ENCODE measurements at places on chromosomes 2 and 18.

GRCh38 chr2:167733747-167734146, 513.6 kb downstream of the STK39 start:
- no peak for DNase-seq

DNA sequence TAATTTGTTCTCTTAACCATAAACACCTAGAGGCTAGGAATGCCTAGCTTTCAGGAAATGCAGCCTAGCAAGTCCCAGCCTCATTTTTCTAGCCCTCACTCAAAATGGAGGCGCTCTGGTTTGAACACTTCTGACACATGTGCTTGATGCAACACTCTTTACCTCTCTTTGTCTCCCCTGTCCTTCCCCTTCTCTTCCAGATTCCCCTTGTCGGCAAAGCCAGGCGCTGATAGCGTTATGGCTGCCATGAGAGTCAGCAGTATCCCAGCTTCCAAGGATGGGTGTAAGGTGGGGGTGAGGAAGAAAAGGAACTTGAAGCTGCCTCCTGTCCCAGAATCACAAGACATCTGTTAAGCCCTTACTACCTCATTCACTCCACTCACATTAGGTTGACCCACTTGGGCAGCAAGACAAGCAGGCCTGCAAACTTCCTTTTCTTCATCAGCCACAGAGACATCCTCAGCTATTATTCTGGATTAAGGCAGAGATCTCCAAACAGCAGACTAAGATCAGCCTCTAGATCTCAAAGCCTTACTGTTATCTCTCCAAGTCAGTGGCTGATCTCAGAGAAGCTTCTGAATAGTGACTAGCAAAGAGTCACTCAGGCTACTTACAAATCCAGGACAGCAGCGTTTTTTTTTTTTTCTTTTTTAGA, 1.9 kb upstream of the ST3GAL5 start:
- DNase-seq: peak; percentile 33

DNA sequence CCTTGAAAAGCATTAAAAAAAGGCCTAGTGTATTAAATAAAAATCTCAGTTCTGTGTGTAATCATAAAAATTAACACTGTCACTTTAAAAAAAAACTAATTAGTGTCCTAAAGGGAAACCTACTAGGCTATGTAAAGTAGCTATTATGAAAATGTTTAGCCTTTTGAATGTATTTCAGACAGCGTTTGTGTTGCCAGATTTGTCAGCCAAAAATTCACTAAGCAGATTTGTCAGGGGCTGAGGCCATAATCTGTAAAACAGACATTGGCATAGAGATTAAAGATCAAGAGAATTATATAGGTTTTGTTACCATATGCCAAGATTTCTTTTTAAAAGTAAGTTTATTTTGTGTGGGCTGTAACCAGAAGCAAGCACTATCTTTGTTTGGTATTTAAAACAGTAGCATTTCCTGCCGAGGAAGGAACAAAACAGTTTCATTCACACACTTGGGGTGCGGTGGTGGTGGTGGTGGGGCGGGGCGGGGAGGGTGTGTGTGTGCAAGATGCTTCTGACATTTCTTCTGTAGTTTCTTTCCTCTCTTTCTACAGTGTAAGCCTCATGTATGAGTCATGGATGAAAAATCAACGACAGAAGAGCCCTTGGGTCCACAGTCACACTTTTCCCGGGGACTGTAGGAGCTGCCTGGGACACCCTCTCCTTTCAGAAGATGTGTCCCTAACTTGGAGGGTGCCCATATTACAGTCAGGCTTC, 328.5 kb upstream of the FANCL start:
- no peak for DNase-seq

GRCh38 chr2:201909348-201909747, 103.0 kb downstream of the CDK15 start:
- no peak for DNase-seq

DNA sequence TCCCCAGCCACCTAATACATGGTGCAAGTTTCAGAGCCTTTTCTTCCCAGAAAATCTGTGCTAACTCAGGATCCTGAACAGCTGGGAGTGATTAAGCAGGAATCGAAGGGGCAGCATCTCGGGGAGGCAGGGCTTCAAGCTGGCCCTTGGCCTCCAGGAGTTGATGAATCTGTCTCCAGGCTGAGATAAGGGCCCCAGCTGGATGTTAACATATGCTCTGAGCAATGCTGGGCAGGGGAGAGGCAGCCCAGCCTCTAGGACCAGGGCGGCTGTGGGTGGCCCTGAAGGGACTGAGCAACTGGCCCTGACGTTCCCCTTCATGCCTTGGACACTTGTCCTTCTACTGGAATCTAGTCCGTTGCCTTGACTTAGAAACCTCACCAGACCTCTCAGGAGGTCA, 84.1 kb upstream of the EPC2 start:
- DNase-seq: no peak

DNA sequence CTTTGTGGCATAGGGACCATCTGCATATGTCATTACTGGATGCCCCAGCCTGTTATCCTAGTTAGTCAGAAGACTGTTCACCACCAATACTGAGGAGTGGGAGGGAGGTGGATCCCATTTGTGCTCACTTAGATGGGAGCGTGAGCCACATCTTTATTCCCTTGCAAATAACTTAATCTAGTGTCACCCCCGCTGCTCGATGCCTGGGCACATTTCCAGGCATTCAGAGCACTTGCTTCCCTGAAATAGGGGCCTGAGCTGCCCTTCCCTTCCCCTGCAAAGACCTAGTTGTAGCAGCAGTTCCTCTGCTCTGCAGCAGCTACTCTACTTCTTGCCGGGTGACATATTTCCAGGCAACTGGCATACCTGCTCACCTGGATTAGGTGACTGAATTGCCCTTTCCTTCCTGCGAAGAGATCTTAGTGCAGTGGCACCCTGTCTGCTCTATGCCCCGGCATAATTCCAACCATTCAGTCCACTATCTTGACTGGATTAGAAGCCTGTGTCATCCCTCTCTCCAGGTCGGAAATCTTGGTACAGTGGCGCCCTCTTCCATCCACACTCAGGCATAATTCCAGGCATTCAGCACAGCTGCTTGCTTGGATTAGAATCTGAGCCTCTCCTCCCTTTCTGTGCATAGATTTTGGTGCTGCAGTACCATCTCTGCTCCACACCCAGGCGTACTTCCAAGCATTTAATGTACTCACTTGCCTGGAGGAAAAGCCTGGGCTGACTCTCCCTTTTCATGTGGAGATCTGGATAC, 1389.1 kb upstream of the TMEFF2 start:
- DNase-seq: no peak

DNA sequence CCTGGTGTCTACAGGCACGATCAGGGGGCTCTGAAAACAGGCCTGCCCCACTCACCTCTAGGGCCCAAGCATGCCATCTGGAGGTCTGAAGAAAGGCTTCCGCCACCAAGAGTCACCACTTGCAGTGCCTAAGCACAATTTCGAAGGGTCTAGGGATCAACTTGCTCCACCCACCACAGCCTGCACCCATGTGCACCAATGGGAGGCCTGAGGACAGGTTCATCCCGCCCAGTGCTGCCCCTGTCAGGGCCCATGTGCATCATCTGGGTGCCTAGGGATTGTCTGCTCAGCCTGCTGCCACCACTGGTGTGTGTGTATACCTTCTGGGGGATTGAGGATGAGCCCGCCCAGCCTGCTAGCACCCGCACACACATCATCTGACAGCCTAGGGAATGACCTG, 121.0 kb upstream of the ACVR1C start:
- DNase-seq: no peak

DNA sequence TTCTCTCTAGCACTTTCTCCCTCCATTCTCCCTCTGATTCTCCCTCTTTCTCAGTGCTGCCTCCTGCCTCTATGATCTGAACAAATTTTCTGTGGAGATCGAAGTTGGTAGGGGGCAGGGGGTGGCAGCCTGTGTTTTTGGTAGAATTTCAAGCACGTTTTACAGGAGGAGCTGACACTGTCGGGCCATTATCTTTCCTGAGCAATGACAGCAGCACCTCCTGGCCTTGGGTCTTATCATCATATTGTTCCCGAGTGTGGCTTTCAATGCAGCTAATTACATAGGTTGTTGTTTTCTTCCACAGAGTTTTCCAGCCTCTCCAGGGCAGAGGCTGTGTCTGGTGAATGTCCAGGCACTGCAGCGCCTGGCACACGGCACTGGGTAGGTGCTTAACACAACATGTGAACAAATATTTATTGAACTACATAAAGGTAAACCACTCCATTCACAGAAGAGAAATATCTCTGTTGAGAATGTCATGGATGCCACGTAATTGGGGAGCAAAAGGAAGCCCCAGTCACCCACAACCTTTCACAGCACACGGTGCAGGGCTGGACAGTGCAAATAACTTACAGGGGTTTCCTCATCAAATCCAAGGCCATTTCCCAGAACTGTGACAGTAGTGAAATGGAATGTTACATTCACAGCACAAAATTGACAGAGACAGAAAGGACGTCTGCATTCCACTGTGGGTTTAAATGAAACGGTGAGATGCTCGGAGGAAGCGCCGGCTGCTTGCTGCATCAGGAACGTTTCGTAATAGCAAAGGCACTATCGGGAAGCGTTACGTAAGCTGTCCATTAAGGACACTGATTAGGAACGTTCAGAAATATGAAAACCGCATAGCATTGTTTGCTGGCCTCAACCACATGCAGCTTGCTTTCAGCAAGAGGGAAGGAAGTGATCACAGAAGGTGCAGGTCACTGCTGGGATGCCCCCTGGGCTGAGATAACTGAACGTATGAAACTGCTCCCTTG, 6.5 kb upstream of the KCNG2 start:
- peak; percentile 57 for DNase-seq

- no peak for DNase-seq
Observed at GRCh38 chr2:7866825-7867224, 815.0 kb upstream of the ID2 start.

GRCh38 chr2:160035125-160035524, 27.3 kb downstream of the PLA2R1 start:
- DNase-seq: no peak

GRCh38 chr2:10900216-10901109, 11.3 kb upstream of the KCNF1 start:
- peak; percentile 17 for DNase-seq

DNA sequence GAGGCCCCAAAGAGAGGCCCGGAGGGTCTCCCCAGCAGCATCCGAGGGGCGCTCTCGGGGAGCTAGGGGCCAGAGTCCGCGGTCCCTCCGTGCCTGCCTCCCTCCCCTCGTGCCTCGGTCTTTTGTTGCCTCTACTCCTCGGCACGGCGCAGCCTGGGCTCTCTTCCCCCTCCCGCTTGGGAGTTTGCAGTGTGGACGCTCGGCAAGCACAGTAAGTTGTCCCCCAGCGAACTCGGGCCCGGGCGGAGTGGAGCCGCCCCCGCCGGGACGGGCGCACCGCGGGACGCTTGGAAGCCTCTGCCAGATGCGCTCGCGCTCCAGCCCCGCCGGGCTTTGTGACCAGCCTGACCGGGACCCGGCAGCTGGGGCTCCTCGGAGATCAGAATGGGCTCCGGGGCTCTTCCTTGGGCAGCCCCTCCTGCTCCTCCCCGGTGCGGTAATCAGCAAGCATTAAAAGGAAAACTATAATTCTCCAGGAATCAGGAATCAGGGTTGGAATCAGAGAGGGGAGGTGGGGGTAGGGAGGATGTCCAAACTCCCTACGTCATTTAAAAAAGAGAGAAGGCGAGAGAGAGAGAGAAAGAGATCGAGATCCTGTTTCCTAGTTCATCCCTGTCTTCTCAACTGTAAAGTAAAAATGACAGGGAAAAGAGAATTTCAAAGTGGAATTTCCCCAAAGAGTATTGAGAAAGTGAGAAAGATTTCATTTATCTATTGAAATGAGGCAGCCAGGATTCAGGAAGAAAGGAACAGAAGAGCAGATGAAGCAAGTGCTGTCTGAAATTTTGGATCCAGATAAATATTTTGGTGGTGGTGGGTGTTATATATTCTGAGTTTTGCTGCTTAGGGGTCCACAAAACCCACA, 786 bp upstream of the TMEM200C start:
- no peak for DNase-seq

GRCh38 chr2:53075760-53076159, 691.8 kb upstream of the CHAC2 start:
- no peak for DNase-seq

DNA sequence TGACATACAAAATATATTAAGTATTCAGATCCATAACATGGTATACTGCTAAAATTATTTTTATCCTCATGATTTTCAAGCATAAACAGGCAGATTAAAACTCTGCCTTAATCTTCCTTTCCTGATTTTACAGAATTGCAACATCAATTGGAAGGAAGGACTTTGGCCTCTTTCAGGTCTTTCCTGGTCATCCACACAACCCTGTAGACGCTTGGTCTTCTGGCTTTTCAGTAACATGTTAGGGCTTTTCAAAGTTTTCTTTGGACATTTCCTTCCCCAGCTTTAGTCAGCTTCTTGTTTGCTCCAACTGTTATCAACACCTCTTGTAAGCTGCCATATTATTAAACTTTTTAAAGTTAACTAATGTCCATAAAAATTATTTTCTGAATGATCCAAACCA, 1364.9 kb upstream of the NRXN1 start:
- no peak for DNase-seq

GRCh38 chr18:72720116-72720515, 147.7 kb downstream of the NETO1 start:
- DNase-seq: no peak

GRCh38 chr18:48004577-48004976, 74.1 kb upstream of the SMAD2 start:
- DNase-seq: no peak

DNA sequence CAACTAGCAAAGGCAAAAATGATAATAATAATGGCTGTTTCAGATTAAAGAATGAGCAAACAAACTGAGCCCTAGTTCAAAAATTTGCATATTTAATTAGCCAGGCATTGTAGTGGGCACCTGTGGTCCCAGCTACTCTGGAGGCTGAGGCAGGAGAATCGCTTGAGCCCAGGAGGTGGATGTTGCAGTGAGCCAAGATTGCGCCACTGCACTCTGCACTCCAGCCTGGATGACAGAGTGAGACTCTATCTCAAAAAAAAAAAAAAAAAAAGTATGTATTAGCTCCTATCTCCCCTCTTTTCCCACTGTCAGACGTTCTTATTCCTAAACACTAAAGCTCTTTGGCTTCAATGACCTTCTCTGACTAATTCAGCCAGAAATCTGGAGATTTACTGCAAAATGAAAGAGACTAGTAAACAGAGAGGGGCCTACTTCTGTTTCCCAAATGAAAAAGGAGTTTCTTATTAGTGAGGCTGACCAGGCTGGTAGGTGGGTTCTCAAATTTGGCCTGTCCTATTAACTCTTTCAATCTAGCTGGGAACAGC, 3.9 kb upstream of the SRBD1 start:
- no peak for DNase-seq

- no peak for DNase-seq
Observed at GRCh38 chr2:43943809-43944452, 51.9 kb downstream of the LRPPRC start.

DNA sequence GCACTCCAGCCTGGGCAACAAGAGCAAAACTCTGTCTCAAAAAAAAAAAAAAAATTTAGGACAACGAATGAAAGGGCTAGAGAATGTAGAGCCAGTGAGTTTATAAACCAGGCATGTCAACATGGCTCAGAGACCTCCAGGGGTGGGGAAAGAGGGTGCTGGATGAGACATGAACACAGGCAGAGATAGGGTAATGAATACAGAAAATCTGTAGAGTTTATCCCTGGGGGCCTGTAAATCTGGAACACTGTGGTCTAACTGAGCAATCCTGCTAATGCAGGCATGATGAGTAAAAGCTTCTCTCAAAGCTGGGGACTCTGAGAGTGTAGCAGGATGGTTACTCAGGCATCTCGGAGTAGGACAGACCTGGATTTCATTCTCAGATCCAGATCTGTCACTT, 59.2 kb upstream of the IGFBP2 start:
- DNase-seq: no peak
